ENCODE measurements at places on chromosomes 3 and 15.

- DNase-seq, result no peak
Observed at GRCh38 chr3:57068437-57069089, 8.1 kb downstream of the SPATA12 start.

GRCh38 chr15:60235951-60236710 is 161.7 kb downstream of the ANXA2 start:
- no peak for DNase-seq

GRCh38 chr15:91950054-91950453 is 96.5 kb downstream of the SLCO3A1 start:
- no peak for DNase-seq

GRCh38 chr3:161649900-161650484 is 153.4 kb downstream of the OTOL1 start:
- no peak for DNase-seq

- DNase-seq, result no peak
Observed at GRCh38 chr15:70956201-70956995, 63.8 kb downstream of the LRRC49 start.

DNA sequence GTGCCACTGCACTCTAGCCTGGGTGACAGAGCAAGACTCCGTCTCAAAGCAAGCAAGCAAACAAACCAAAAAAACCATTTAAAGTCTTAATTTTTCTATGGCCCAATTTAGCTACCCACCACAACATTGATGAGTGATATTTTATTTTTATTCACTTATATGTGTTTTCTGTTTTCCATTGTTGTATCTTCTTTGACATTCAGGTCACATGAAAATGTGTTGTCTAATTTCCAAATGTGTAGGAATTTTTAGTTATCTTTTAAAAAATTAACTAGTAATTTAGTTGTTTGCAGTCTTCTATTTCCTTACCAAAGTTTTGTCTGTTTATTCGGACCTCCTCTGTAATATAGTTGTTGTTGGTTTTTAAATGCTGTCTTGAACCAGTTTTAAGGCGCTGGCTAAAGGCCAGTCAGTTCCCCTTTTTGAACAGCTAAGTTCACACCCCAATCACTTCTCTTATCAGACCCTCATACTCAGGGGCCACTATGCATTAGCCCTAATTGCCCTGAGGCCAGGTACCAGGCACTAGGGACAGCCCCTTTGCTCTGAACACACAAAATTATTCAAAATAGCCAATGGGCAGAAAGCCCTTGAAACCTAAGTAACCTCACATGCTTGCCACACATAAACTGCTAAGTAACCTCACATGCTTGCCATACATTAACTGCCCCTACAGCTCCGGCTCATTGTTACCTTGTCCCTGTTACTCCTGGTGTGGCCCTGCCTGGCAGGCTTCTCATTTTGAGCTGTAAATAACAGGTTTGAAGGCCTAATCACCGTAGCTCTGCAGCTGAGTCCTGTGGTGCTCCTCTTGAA is 4.3 kb upstream of the CCR4 start:
- no peak for DNase-seq

- DNase-seq, result no peak
Observed at GRCh38 chr15:98920091-98920880, 87.3 kb downstream of the PGPEP1L start.

DNA sequence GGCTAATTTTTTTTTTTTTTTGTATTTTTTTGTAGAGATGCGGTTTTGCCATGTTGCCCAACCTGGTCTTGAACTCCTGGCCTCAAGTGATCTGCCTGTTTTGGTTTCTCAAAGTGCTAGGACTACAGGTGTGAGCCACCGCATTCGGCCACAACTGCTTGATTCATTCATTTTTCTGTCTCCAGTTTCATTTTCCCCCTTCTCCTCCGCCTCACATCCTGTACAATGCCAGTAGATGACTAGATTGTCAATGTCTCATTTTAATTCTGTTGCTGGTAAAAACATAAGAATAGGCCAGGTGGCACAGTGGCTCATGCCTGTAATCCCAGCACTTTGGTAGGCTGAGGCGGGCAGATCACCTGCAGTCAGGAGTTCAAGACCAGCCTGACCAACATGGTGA is 12.0 kb upstream of the ZNF592 start:
- no peak for DNase-seq

- no peak for DNase-seq
Observed at GRCh38 chr3:118436697-118437262, 597.9 kb downstream of the IGSF11 start.

DNA sequence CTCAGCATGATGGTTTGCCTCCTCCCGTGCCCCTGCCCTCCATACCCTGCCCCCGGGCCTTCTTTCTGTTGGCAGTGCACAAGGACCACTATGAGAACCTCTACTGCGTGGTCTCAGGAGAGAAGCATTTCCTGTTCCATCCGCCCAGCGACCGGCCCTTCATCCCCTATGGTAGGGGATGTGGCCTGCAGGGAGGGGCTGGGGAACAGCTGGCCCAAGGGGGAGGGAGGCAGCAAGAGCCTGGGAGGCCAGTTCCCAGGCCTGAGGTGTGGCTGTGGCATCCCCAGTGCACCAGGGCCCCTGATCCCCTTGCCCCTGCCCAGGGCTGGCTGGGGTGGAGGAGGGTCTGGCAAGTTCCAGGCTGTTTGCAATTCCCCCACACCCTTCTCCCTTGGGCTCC is 2.6 kb upstream of the PLA2G4B start:
- DNase-seq, result no peak

DNA sequence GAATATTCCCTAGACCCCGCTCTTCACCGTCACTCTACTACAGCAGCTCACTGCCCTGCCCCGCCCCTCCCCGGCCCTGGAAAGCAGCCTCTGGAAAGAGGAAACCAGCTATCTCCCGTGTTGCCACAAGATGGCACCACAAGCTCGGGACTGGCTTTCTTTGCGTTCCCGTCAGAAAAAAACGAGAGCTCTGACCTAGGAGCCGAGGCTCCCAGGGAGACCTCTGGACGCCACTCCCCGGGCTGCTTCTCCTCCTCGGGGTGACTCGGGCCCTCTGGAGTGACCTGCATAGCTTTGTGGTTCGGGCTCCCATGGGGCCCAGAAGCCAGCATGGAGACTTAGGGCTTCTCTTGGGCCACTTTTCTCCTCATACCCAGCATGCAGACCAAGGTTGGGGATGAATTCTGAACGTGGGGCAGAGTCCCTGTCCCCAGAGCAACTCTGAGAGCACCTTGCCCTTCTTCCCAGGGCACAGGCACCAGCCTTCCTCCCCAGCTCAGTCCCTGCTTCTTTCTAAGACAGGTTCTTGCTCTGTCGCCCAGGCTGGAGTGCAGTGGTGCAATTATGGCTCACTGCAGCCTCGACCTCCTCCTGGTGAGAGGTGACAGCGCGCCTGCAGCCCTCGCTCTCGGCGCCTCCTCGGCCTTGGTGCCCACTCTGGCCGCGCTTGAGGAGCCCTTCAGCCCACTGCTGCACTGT is 19.0 kb downstream of the STOML1 start:
- peak; percentile 86 for DNase-seq

DNA sequence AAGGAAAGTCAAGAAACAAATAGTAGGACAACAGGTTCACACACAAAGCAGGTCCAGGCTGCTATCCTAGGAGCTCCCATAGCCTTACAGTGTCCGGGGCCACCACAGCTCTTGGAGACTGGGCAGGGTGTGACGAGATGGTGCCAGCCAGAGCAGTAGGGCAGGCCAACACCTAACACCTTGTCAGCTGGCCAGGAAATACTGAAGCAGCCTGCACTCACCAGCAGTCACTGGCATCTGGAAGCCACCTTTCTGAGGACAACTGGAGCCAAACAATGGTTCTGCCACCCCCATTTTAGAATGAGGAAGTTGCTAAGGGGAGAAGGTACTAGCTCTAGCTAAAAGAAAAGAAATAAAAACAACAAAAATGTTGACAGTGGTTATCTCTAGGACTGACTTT is 47.2 kb downstream of the CCDC12 start:
- DNase-seq, result no peak

- no peak for DNase-seq
Observed at GRCh38 chr3:136678981-136679380, 73.2 kb downstream of the STAG1 start.

GRCh38 chr3:167228135-167228534 is 152.0 kb downstream of the ZBBX start:
- no peak for DNase-seq

DNA sequence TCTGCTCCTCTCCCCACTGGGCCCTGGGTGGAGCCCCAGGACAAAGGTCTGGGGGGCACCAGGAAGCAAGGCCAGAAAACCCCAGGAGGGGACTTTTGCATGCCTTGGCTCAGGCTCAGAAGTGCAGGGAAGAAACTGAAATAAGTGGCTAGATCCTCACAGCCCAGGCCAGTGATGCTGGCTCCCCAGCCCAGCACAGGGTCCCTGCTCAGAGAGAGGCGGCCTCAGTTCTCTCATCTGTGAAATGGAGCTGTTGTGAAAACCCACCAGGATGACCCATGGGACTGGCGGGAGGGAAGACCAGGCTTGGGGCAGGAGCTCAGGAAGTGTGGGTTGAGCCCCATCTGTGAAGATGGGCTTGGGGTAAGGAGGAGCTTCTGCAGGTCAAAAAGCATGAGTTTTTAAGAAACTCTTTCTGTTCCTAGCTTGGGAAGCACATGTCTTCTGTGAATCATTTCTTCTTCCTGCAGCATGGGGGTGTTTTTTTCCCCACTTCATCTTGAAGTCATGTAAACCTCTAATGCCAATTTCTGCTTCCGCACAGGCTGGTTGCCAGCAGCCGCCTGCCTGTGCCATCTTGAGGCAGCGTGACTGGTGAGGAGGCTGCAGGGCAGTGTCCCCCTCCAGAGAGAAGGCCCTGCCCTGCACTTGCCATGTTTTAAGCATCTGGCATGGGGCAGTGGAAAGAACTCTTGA is 118.6 kb downstream of the SMAD6 start:
- no peak for DNase-seq

- DNase-seq, result no peak
Observed at GRCh38 chr15:31150732-31151231, 49.3 kb upstream of the TRPM1 start.

DNA sequence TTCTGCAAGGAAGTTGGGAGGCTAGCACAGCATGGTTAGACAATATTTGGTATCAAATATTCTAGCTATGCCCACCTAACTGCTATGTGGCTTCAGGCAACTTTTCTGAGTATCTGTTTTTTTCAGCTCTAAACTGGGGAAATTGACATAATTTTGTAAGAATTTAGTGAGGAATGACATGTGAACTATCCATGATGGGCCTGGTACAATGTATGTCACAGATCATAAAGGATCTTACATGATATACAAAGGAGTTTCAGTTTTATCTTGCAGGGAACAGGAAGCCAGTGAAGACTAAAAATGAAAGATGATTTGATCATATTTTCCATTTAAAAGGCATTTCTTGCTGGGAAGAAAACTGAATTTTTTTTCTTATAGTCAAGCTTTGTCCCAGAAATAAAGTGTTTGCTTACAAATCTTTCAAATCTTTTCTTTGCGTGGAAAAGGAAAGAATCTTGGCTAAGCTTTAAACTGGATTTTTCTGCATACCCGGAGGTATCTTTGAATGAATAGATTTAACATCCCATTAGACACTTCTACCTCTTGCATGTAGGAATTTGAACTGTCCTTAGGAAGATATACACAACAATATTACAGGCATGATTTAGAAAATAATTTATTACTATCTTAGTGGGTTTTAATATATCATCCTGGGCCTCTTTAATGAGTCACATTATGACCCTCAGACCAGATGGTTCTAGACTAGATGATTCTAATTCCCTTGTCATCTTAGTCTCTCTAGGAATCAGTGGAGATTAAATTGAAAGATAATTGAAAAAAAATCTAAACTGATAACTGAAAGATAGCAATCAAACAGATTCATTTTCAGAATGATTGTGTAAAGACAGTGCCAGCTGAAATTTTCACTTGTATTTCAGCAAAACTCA is 436.0 kb upstream of the THBS1 start:
- no peak for DNase-seq

DNA sequence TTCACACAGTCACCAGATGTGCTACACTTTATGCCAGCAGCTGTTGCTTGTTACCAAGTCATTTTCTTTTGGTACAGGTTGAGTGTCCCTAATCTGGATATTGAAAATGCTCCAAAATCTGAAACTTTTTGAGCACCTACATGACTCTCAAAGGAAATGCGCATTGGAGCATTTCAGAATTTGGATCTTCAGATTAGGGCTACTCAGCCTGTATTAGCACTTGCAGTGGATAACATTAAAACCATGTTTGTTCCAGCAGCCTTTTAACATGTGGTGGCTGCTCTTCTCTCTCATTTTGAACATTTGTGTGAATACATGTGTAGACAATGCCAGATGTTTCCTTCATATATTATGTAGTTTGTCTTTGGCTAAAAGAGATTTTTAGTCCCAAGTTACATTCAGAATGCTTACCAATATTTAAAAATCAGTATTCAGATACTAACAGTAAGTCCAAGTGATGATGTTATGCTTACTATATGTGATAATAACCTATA is 230.9 kb upstream of the UBE2E1 start:
- DNase-seq, result no peak

- DNase-seq, result no peak
Observed at GRCh38 chr15:63371297-63371918, 10.2 kb downstream of the CA12 start.

Measured in right lung (tissue), 10 donors.